CD4-positive, alpha-beta T cell treated with Interleukin-15 for 4 hours (primary cell): ENCODE measurements at places on chromosomes 7 and 10.

GRCh38 chr7:121273467-121274167 is 55.2 kb upstream of the WNT16 start:
- no peak for DNase-seq

GRCh38 chr7:94228678-94229077 is 166.0 kb upstream of the COL1A2 start:
- no peak for DNase-seq

DNA sequence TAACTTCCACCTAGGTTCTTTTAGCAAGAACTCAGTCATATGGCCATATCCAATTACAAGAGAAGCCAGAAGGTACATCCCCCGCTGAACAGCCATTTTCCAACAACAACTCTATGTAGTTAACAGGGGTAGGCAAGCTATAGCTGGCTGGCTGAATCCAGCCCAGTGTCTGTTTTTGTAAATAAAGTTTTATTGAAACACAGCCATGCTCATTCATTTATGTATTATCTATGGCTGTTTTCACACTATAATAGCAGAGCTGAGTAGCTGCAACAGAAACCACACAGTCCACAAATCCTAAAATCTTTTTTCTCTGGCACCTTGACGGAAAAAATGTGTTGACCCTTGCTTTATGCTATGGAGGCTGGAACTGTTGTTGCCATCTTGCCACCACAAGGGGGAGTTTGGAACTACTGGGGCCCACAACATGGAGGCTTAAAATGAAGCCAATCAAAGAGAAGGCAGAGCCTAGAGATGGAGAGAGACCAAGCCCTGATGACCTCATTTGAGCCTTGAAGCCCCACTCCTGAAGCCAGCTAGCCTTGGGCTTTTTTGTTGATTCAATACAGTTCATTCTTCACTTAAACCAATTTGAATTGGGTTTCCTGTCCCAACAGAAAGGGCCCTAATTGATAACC is 33.3 kb upstream of the XPNPEP1 start:
- DNase-seq, result peak; percentile 38

GRCh38 chr7:7265081-7266075 is 83.0 kb downstream of the C1GALT1 start:
- DNase-seq, result no peak

DNA sequence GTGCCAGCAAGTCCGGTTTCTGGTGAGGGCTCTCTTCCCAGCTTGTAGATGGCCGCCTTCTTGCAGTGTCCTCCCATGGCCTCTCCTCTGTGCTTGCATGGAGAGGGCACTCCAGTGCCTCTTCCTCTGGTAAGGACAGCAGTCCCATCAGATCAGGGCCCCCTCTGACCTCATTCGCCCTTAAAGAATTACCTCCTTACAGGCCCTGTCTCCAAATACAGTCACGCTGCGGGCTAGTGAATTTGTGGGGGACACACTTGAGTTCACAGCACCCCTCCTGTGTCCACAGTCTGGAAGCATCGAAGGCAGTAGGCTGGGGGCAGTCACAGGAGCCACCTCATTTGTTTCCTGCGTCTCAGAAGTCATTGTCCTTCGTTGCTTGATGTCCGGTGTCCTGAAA is 54.6 kb downstream of the LHPP start:
- no peak for DNase-seq

DNA sequence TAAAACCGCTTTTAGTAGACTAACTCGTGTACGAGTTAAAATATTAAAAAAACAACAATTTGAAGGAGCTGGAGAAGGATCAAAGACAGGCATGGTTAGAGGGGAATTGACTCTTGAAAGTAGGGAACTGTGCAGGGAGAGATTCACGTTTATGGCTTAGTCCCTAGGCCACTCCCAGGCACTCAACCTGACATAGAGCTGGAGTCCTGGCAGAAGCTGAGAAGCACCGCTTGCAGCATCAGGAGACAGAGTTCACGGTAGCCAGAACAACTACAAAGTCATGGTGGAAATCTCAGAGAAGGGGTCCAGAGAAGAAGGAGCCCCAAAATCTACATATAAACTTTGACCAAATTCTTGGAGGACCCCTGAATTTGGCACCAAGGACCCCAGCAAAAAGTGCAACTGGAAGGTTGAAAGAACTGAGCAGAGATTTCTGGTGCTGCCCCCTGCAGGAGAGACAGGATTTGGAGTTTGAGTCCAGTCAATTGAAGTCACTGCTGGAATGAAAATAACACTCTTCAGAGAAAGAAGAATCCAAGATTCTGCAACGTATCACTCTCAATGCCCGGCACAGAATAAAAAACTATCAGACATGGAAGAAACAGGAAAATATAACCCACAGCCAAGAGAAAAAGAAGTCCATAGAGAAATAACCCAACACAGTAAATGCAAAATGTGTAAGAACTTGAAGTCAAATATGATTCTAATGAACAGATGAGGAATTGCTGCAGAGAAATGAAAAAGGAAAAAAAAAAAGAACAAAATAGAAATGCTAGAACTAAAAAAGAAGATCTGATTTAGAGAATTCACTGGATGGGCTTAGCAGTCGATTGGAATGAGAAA is 493.3 kb upstream of the PODXL start:
- peak; percentile 16 for DNase-seq

DNA sequence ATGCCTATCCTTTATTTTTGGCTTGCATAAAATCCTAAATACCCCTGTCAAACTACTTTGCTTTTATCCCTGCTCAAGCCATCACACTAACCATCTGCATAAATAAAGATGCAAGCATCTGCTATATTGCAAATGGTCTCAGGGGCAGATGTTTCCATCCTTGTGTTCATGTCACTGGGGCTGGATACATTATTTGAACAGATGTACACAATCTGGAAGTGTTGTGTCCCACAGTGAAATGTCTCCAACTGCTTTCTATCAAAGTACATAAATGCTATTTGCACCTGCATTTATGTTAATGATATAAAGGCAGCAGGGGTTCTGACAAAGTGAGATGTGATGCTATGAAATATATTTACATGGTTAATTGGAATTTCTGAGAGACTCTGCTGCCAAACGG is 163.1 kb downstream of the ZNF438 start:
- no peak for DNase-seq

DNA sequence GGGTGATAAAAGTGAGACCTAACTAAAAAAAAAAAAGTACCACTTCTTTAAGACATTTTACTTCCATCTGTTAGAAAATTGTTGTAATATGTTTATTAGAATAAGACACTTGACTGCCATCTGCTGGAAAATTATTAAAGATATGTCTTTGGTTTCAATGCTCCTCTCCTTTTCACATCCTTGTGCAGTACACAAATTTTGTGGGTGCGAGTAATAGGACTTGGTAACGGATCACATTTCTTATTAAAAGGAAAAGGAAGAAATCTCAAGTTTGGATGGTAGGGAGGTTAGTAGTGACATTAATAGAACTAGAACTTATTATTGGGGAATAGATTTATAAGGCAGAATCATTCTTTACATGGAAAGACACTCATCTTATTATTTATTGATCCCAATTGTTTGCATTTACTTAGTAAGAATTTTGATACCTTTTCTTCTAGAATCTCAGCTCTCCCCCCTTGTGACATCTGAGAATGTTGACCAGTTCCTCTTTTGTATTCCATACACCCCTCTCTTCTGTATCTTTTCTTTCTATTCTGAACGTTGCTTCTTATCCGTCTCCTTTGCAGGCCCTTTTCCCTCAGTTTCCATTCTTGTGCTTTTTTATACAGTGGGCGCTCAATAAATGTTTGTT is 43.0 kb upstream of the RPA3 start:
- DNase-seq, result peak; percentile 52

DNA sequence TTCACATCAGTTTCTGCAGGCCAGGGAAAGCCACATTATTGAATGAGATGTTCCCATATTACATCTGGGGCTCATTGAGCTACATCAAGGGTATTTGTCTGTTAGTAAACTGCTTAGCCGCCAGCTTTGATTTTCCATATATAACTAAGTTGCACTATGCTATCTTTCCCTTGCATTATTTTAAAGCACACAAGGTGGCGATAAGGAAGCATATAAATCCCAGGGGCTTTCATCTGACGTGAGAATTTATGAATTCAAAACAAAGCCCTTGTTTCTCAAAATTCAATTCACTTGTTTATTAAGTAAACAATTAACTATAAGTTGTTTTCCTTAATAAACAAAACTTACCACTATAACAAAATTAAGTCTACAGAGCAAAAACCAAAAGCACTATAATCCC is 334.1 kb upstream of the TPK1 start:
- DNase-seq, result no peak

DNA sequence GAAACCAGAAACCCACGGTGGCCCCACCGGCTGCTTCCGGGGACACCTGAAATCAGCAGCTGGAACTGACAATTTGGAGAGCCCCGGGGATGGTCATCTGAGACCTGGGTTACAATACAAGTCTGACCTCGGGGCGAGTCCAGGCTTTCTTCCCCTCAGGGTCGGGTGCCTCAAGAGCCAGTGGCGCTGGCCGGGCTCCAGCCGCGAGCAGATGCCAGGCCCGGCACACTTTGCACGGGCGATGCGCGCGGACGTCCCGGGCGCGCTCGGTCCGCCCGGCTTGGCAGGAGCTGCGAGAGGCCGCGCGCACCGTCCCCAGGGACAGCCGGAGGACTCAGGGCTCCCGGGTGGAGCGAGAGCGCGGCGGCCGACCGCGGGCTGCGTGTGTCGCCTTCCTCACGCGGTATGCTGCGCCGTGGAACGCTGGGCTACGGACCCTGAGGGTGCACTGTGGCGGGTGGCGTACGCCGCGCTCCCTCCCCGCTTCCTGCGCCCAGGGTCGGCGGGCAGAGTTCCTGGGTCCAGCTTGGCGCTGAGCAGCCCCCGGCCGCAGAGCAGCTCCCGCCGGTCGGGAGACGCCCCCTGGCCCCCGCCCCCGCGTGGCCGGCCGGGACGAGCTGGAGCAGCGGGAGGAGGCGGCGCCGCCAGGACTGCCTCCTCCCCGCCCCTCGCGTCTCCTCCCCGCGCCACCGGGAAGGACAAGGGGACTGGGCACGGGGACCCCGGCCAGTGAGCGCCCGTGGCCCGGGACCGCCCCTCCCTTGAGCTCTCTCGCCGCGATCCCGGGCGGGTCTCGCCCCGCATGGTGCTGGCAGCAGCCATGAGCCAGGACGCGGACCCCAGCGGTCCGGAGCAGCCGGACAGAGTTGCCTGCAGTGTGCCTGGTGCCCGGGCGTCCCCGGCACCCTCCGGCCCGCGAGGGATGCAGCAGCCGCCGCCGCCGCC is at the start of gene RBM20:
Gene RBM20 (plus strand): TSS at position 684 of the 945 bp plus-strand sequence. CDS start 119 bp downstream, at position 803.
- no peak for DNase-seq

GRCh38 chr7:18505870-18506460 is 10.4 kb downstream of the HDAC9 start:
- no peak for DNase-seq

- DNase-seq, result peak; percentile 28
These were observed 579 bp downstream of the RBM33 start for GRCh38 chr7:155644971-155645509.

DNA sequence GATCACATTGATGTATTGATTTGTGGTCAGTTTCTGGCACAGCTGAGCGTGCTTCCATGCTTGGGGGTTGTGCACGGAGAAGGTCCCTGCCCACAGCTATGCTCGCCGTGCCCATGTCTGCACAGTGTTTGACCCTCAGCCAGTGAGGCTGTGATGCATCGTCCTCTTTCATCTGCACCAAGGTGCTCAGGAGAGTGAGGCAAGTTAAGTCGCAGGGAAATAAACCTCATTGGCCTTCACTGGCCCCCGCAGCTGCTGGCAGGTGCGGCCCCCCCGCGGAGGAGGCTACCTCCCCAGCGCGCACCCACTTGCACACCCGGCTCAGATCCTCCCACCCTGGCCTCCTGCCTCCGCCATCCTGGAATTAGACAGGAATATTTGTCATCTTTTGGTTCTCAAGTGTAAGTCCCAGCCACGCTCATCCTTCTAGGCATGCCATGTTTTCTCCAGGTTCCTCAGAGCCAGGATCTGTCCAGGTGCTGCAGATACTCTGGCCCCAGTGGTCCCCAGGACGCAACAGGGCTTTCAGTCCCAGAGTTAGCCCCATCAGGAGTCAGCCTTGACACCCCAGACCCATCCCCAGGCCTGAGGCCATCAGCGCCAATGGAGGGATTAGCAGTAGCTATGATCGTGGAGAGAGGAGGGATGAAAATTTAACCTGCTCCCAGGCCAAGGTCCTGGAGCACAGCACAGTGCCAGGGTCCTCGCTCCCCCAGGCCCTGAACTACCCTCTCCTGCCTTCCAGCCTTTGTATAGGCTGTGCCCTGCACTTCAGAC is 93.7 kb downstream of the OAT start:
- no peak for DNase-seq

- DNase-seq, result no peak
These were observed 72.0 kb upstream of the BTBD16 start for GRCh38 chr10:122199070-122199469.

DNA sequence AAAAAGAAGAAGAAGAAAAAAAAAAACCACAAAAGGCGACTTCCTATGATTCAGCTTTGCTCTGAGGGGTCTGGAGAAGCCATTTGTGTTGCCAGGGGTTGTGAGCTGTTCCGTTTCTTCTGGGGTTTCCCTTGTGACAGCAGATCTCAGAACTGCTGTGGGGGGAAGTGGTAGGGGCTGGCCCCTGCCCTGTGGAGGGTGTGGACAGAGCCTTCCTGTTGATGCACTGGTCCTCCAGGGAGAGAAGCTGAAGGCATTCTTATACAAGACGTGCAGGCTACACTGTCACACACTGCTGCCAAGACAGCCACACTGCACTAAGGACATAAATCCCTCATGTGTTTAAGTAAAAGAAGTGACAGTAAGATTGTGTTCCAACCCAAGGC is 17.3 kb upstream of the CSGALNACT2 start:
- DNase-seq, result peak; percentile 69

- no peak for DNase-seq
These were observed 14.4 kb downstream of the CCDC6 start for GRCh38 chr10:59891936-59892335.

DNA sequence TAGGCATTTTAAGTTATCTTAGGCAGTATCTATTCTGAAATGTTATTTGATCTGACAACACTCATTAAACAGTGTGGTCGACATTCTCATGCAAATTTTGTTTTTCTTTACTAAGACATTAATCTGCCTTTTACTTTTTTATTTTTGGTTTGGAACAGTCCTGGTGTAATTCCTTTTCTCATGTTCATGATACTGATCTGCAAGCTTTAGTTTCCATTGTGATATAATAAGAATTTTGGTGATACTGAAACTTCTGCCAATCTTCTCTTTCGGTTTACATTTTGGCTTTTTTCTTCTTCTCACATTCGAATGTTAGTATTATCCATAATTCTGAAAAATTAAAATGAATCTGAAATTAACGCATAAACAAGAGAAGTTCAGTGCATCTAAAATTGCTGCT is 281.9 kb upstream of the MTPN start:
- no peak for DNase-seq

DNA sequence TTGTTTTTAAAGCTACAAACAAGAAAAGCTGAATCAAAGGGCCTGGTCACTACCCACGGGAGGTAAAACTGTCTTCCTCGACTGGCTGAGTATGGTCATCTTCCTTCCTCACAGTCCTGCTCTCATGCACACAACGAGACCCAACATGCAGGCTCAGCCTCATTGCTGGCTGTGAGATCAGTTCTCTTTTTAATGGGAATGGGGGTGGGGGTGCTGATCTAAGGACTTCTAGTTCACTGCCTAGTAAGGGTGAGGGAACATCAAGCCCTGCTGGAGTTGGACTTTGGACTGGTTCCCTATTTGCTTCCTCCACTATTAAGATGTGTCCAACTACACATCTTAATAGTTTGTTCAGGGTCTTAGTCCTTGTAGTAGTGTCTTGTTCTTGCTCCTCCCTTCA is 48.2 kb downstream of the ABCB4 start:
- no peak for DNase-seq
